Esophagus squamous epithelium (tissue), 5 donors: ENCODE measurements at places on chromosomes 1 and 21.

GRCh38 chr1:37731312-37732019 is 33.5 kb downstream of the EPHA10 start:
- no peak for DNase-seq

GRCh38 chr1:206672844-206673758 is 11.6 kb upstream of the MAPKAPK2 start:
- DNase-seq = no peak

GRCh38 chr1:89953131-89953626 is 41.7 kb upstream of the ZNF326 start:
- no peak for DNase-seq

DNA sequence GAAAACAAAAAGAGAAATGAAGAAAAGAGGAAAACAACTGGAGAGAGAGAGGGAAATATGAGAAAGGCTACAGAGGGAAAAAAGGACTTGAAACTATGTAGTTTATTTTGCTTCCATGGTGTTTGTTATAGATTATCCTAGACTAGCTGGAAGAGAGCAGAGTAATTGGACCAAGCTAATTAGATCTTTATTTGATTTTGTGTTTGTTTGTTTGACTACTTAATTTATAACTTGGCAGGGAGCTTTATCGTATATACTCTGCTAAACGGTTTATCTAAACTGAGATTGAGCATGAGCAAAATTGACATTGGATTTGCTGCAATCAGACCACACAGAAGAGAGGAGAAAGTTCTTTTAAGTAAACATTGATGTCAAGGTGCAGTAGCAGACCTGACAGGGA is 443.8 kb upstream of the USP24 start:
- DNase-seq = no peak

DNA sequence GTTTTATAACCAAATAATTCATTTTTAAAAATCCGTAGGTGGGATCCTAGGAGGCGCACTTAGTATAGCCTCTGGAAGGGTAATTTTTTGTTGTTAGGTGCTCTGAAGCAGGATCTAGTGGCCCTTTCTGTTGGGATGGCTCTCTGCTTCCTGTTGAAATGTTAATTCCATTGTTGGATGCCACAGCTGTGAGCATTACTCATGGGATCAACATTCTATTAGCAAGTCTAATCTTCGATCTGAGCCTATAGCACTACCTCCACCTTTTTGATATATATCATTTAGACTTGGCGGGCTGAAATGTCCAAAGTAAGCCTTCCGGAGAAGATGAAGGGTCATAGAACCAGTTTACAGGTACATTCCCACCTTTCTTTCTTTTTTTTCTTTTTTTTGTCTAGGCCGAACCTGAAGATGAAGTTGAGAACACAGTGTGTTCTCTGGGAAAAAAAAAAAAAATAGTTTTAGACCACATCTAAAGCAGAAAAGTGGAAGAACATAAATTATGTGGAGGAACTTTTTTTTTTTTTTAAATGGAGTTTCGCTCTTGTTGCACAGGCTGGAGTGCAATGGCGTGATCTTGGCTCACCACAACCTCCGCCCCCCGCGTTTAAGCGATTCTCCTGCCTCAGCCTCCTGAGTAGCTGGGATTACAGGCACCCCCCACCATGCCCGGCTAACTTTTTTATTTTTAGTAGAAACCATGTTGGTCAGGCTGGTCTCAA is 1.4 kb downstream of the CXADR start:
- DNase-seq = no peak

DNA sequence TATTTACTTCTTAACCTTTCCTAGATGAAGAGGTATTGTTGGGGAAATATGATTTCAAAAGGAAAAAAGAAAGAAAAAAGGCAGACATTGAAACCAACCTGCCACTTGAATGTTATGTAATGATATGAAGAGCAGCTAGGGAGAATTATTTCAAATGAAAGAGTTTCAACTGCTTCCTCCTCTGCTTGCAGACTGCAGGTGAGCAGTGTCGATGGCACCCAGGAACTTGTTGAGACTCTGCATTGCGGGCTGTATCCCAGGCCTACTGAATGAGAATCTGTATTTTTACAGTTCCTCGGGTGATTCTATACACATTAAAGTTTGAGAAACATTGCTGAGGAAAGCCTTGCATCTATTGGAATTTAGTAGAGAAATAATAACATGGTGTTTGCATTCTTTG is 3.7 kb upstream of the RUNX1 start:
- no peak for DNase-seq

DNA sequence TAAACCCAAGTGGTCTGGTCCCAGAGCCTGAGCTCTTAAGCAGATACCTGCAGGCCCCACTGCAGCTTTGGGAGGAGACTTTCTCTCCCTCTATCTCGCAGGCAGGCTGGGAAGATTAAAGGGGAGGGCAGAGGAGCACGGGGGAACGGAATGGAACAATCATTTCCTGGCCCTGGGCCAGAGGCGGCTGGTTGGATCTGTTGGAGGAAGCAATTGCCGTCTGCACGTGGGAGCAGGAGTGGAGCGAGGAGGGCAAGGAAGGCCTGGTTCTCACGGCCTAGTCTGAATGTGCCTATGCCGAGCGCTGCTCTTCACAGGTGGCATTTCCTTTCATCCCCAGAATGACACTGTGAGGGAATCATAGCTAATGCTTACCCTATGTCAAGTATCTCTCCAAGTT is 23.7 kb downstream of the NKAIN1 start:
- DNase-seq = no peak

GRCh38 chr1:59625384-59625783 is 189.4 kb upstream of the HOOK1 start:
- DNase-seq = no peak

DNA sequence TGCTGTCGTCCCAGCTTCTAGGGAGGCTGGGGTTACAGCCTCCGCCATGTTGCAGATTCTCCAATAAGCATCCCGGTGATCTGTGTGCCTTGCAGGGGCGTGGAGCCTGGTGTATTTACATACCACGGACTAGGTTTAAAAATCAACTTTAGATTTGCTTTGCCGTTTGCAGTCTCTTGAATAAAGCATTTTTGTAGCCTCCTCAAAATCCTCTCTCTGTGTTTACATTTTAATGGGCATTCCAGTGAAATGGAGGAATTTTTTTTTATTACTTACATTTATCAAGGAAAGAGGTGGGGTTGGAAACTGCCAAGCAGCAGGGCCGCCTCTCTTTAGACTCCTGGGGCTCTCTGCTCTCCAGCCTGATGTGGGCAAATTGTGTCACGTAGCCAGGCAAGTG is 437.5 kb upstream of the VAMP3 start:
- DNase-seq = no peak

DNA sequence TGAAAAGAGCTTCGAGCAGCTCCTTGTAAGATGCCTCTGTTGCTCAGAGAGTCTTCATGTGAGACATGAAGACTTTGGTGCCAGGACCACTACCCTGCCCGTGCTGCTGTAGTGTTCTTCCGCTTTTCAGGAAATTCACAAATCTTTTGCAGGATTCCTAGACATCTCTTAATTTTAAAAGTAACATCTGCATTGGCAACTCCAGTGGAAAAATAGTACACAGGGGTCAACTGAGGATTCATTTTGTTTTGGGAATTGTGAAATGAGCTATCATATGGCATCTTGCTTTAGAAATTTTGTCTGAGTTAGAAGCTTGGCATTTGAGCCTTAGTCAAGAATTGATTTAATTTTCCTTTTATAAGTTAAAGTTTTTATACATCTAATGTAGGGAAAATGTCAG is 7.2 kb downstream of the PRDM2 start:
- no peak for DNase-seq

- DNase-seq = no peak
Observed at GRCh38 chr1:37793773-37794371, at the start of gene MANEAL. Gene MANEAL, plus strand, starts transcription at chr1:37793847. Its CDS starts 336 bp downstream, at chr1:37794183.

DNA sequence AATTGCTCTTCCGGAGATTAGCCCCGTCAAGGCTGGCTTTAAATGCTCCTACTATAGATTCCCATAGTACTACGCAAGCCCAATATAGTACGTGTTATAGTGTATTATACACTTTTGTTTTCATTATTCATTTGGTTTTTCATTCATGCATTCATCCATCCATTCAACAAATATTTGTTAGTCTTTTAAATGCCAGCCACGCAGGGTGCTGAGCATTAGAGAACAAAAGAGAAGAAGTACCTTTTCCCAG is 513 bp upstream of the RAB3GAP2 start:
- no peak for DNase-seq

DNA sequence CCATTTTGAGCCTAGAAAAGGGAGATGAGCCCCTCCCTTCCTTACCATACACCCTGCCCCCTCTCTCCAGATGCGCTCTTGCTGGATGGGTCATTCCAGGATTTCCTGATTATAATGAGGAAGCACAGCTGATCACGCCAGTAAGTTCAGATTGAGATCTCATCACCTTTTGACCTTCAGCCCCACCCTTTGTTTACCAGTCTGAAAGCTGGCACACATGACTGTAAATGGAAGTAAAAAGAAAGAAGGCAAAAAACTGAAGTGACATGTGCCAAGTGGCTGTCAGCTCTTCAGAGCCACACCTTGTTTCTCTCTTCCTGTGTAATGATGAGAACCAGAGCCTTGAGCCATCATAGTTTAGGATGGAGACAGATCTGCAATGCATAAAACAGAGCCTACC is 27.9 kb downstream of the S1PR1 start:
- DNase-seq = no peak

DNA sequence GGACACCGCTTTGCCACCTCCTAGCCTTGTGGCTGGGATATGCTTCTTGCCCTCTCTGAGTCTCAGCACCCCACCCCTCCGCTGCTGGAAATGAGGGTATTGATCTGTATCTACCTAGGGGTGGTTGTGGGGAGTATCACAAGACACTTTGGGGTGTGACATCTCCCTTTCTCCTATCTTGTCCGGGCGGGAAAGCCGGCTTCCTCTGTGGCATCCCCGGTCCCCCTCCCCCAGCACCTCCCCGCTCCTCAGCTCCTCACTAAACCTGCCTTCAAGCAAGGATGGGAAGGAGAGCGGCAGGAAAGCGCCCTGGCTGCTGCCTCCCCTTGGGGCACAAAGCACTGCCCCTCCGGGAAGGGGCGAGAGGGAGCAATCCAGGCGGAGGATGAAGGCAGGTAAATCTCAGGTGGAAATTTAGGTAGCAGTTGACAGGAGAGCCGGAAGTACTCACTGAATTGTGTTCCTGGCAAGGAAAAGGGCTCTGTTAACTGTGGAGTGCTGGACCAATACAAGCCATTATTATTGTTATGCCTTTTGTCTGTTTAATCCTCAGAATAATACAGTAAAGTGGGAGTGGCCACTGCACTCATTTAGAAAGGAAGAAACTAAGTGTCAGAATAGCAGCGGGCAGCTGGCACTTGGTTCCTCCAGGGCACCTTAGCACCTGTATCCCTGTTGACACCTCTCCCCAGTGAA is 49.0 kb upstream of the LRP8 start:
- no peak for DNase-seq

DNA sequence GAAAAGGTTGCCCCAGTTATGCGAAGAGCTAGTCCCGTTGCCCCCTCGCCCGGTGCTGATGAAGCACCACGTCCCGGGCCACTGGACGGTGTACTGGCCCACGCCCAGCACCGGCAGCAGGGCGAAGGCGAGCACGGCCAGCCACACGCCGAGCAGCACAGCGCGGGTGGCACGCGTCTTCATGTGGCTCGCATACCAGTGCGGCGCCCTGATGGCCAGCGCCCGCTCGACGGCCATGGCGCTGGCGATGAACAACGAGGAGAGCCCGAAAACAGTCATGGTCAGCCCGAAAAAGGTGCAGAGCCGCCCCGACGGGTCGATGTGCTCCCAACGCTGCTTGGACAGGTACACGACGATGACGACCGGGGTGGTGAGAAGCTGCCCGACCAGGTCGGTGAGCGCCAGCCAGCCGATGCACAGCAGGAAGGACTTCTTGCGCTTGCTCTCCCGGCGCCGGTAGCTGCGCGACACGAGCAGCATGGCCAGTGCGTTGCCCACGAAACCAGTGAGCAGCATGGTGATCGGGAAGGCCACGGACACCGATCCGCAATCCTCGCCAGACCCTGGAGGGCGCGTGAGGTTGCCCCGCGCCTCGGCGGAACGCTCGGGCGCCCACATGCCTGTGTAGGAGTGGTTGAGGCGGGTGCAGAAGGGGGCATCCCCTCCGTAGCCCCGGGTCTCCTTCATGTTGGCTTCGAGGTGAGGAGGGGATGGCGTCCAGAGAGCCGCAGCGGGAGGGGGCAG is 553 bp downstream of the PTGER3 start:
- no peak for DNase-seq

GRCh38 chr21:45809421-45809820 is 165.9 kb downstream of the PCBP3 start:
- no peak for DNase-seq

DNA sequence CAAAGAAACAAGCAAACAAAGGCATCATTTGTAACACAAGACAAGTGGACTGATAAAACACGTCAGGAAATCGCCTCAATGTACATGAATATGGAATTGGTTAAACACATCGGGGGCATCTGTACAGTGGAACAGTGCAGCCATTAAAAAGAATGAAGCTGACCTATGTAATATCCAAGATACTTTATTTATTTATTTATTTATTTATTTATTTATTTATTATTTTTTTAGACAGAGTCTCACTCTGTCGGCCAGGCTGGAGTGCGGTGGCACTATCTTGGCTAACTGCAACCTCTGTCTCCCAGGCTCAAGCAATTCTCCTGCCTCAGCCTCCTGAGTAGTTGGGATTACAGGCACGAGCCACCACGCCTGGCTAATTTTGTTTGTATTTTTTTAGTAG is 75.4 kb upstream of the SLC45A1 start:
- no peak for DNase-seq

- DNase-seq = no peak
Observed at GRCh38 chr1:63524201-63524600, 876 bp downstream of the EFCAB7 start.
